Fibroblast of skin of abdomen (primary cell): ENCODE measurements at places on chromosomes 11 and 22.

DNA sequence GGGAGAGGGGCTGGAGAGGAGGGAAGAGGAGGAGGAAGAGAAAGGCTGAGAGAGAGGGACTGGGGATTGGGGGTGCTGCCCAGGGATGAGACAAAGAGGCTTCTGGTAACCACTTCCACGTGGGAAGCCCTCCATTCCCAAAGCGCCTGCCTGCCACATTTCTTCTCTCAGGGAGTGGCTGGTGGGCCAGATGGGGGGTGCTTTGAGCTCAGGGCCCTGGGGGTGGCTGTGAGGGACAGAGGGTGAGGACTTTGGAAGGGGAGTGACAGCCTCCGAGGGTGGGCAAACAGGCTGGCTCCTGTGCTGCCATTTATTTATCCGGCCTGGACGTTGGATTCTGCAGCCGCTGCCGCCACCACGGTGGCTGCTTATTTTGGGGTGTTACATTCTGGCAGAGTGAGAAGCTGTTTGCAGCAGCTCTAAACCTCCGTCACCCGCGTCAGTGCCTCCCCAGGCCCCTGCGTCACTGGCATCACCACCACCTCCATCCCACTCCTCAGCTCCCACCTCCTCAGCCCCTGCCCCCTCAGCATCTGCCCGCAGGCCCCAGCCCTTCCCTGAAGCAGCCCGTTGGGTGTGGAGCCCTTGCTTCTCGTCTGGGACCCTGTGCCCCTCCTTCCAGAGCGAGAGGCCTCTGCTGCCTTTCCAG, 1.6 kb downstream of the RTN4RL2 start:
- DNase-seq = no peak

DNA sequence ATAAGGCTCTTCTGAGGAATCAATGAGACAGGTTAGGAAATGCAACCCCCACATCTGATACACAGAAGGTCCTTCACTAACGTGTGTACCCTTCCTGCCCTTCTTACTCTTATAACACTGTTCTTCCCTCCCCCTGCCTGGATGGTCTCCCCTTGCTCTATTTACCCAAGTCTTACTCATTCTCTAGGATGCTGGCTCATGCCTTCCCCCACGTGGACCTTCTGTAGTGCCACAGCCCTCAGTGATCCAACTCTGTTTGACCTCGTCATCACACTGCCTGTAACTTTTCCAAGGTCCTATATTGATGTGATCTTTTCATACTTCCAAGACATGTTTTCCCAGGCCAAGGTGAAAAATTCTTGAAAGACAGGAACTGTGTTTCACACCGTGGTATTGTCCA, 79.8 kb downstream of the C11orf58 start:
- no peak for DNase-seq

DNA sequence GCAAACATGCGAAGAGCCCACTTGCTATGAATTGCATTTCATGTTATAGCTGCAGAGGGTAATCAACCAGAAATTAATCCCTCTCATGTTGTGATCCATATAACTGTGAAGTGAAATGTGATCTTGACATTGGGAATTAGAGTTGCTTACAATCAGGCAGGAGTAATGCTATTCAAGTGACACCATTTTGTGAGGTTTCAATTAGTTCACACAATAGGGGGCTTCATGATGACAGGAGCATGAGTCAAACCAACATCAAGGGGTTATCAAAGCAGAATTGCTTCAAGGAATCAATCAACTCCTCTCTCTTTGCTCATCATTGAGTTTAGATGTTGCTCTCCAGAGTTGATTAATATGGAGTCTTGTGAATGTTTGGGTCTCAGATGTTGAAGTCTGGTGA, 1585.2 kb upstream of the TENM4 start:
- DNase-seq = no peak

GRCh38 chr11:62671236-62671607, 251 bp upstream of the UQCC3 start:
- DNase-seq = no peak
